ENCODE measurements at places on chromosomes 5 and 9.

GRCh38 chr5:58043032-58043945 lies 416.6 kb downstream of the PLK2 start:
- no peak for DNase-seq

DNA sequence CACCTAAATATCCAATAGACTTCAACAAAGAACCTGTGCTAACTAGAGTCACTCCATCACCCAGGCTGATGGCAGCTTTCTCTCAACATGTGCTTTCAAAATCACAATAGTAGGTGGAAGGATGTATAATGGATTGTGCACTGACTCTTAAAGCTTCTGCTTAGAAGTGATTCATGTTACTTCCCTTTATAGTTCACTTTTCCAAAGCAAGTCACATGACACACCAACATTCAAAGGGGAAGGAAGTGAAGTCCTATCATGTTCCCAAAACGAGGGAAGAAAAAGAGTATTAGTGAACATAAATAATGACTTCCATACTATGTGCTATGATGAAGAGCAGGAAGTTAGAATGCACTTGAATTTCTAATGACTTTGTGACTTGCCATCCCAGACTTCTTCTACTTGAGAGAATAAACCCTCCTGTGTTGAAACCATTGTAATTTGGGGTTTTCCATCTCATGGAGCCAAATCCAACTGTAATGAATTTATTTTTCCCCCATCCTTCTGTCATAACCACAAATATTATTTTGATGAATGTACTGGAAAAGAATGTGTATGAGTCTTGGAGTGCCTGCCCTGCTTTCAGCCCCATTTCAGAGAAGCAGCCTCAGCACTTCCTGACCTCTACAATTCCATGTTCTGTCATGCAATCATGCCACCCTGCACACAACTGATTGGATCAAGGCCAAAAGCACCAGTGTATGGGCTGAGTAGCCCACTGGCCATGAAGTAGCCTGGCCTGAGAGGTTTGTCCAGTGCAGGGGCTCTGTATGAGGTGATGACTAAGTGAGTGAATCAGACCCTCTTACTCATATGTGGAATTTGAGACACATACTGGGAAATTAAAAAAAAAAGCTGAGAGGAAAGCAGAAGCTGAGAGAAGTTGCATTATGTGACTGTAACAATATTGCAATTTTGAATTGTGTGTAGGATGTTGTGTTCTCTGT lies 525.9 kb upstream of the CLINT1 start:
- DNase-seq: peak; percentile 8

- DNase-seq: no peak
Measured at GRCh38 chr5:39211773-39212172, 7.6 kb downstream of the FYB1 start.

GRCh38 chr9:135959814-135960213 lies 1.4 kb downstream of the UBAC1 start:
- no peak for DNase-seq

GRCh38 chr9:89430995-89431394 lies 66.9 kb downstream of the SEMA4D start:
- no peak for DNase-seq

All from HL-60 (cell line).